ENCODE measurements at places on chromosomes 2 and 18. TPM values are rescaled to one million over a fixed set of nuclear protein-coding genes. Genes with fewer than 3 reads are reported as not detected.

Gene SYT4
- 0.38 TPM for polyA plus RNA-seq

Gene KIF1A
- 11.1 TPM for polyA plus RNA-seq

Gene FKBP1B
- polyA plus RNA-seq, result 10.0 TPM

Gene CIAO1
- polyA plus RNA-seq, result 83.6 TPM

Gene TMEM169
- polyA plus RNA-seq, result 14.0 TPM

Gene CLEC4F
- 0.12 TPM for polyA plus RNA-seq

Gene LTBP1
- 85.2 TPM for polyA plus RNA-seq

Gene ZNF519
- polyA plus RNA-seq, result 22.9 TPM

Gene KANSL1L
- 78.0 TPM for polyA plus RNA-seq

Gene CFAP65
- 0.28 TPM for polyA plus RNA-seq

Gene CHST10
- 22.0 TPM for polyA plus RNA-seq

Gene VSNL1
- polyA plus RNA-seq, result 4.4 TPM

Gene TACR1
- polyA plus RNA-seq, result 2.9 TPM

Gene LMAN1
- polyA plus RNA-seq, result 126 TPM

Gene CFAP221
- polyA plus RNA-seq, result 38.8 TPM

Gene ERMN
- polyA plus RNA-seq, result 0.93 TPM

Gene STAT4
- polyA plus RNA-seq, result 11.4 TPM

Gene AKAIN1
- not detected for polyA plus RNA-seq

Gene GNLY
- polyA plus RNA-seq, result 0.27 TPM

Gene ANKRD29
- polyA plus RNA-seq, result 0.93 TPM

Gene LYPD6B
- polyA plus RNA-seq, result 37.2 TPM

Gene SLC40A1
- 121 TPM for polyA plus RNA-seq

Gene EFHD1
- 55.4 TPM for polyA plus RNA-seq

Gene CRYGA
- not detected for polyA plus RNA-seq

Gene CYS1
- polyA plus RNA-seq, result 83.0 TPM

Gene IMPA2
- 94.5 TPM for polyA plus RNA-seq

All from left kidney (tissue), 8 donors.